ENCODE measurements at places on chromosomes 6 and 20. TPM values are rescaled to one million over a fixed set of nuclear protein-coding genes. Genes with fewer than 3 reads are reported as not detected.

The ZNF165 gene
- total RNA-seq: 0.99 TPM

The ADA gene
- 296 TPM for total RNA-seq

The BEND6 gene
- 1.1 TPM for total RNA-seq

The CRISP2 gene
- total RNA-seq: 0.05 TPM

The SRMS gene
- total RNA-seq: 0.05 TPM

The DCDC2 gene
- total RNA-seq: 0.19 TPM

The CNKSR3 gene
- total RNA-seq: 5.4 TPM

The TP53TG5 gene
- 0.24 TPM for total RNA-seq

DNA sequence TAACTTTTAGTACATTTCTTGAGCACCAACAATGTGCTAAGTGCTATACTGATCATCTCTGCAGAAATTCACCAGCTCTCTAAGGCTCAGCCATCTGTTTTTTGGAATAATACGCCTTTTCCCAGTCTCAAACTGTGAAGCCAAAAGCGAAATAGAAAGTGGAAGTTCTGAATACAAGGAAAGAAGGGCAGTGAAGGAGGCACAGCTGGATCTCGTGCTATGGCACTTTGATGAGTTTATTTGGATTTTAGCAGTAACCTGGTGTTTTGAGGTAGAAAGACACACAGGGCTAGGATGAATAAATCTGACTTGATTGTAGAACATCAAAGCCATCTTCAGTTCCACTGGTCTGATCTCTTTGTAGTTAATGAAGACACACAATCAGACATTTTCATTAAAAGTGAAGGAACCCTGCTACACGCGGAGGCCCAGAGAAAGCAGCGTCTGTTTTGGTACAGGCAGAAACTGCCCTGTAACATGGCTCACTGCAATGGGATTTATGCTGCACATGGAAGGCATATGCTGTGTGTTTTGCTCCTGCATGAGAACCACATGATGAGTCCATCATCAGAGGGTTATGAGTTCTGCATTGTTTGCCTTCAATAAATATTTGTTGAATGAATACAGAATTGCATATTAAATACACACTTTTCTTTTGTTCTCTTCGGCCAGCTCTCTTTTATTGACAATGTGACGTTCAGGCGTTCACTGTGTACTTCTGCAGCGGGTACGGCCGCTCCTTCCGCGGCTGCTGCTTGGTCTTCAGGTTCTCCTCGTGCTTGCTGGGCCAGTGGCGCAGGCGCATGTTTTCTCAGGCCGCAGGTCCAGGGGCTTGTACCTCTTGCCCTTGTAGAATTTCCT, 100.9 kb downstream of the PREP start:
- no peak for DNase-seq
- H3K4me1 ChIP-seq: no peaks in the 10 kb centered on the region
- no peak overlapping the region for H3K4me3 ChIP-seq
- H3K27me3 ChIP-seq: no peaks in the 10 kb centered on the region

- no peaks in the 10 kb centered on the region for H3K27me3 ChIP-seq
- no peaks in the 10 kb centered on the region for H3K36me3 ChIP-seq
- no peak for DNase-seq
- H3K4me3 ChIP-seq: no peak overlapping the region
- H3K4me1 ChIP-seq: no peaks in the 10 kb centered on the region
- H3K27ac ChIP-seq: no peak overlapping the region
Measured at GRCh38 chr6:61649845-61650244, 636.2 kb downstream of the KHDRBS2 start.

DNA sequence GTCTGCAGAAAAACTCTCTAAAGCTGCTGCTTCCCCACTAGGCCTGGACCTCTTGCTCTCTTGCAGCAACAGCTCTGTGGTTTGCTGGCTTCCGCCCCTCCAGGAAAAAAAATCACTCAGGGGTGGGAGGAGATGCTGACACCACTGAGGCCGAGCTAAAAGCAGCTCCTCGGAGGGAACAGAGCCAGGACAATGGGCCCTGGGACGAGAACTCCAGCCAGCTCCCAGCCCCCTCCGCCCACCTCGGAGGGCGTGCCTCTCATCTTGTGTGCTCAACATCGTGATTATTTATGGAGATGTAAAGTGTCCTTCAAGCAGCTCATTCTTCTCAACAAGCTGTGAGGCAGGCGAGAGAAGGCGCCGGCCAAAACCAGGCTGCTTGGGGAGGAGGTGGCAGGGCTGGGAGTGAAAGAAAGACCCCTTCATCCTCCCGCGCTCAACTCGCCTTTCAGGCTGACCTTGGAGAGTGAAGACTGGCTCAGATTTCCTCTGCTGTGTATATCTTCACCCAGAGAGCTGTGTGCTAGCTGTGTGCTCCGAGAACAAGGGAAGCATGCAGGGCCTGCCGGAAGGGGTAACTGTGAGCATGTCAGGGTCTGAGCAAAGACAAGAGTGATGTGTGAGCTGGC, 53.5 kb upstream of the LRFN2 start:
- H3K4me1 ChIP-seq: peaks cover 10% of the 10 kb centered on the region
- no peak for DNase-seq
- no peaks in the 10 kb centered on the region for H3K36me3 ChIP-seq
- no peak overlapping the region for H3K27ac ChIP-seq
- H3K27me3 ChIP-seq: no peaks in the 10 kb centered on the region

- H3K4me1 ChIP-seq: peaks cover 16% of the 10 kb centered on the region
- H3K36me3 ChIP-seq: no peaks in the 10 kb centered on the region
- no peak for DNase-seq
- no peak overlapping the region for H3K27ac ChIP-seq
- H3K27me3 ChIP-seq: no peaks in the 10 kb centered on the region
- H3K4me3 ChIP-seq: no peak overlapping the region
Measured at GRCh38 chr6:7042654-7043545, 64.9 kb upstream of the RREB1 start.

- H3K27ac ChIP-seq: no peak overlapping the region
- peaks cover 9% of the 10 kb centered on the region for H3K27me3 ChIP-seq
- no peak overlapping the region for H3K4me3 ChIP-seq
- no peak for DNase-seq
- no peaks in the 10 kb centered on the region for H3K36me3 ChIP-seq
- H3K4me1 ChIP-seq: no peaks in the 10 kb centered on the region
Measured at GRCh38 chr20:58723628-58723984, 31.0 kb downstream of the NPEPL1 start.

DNA sequence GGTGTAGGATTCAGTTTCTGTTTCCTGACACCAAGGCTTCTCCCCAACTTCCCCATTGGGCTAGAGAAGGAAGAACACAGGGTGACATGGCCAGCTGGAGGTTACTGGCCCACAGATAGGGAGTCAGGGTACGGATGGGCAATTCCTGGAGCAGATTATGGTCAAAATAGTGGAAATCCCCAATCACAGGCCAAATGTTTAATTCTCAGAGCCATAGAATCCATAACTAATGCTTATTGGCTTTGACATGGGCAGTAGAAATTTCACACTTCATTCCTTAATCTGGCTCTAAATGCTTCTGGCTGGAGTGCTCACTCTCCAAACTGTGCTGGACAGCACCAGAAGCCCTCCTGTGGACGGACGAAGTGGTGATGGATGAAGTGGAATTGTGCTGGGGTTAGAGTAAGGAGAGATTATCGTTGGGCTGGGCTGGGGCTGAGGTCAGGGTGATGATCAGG, 887 bp downstream of the SIGLEC1 start:
- H3K27me3 ChIP-seq: peaks cover 8% of the 10 kb centered on the region
- H3K4me1 ChIP-seq: no peaks in the 10 kb centered on the region
- H3K36me3 ChIP-seq: no peaks in the 10 kb centered on the region
- no peak overlapping the region for H3K27ac ChIP-seq

GRCh38 chr20:60104993-60105803, 147.0 kb downstream of the CDH26 start:
- no peak overlapping the region for H3K27ac ChIP-seq
- H3K27me3 ChIP-seq: no peaks in the 10 kb centered on the region
- no peak for DNase-seq
- H3K36me3 ChIP-seq: no peaks in the 10 kb centered on the region
- no peak overlapping the region for H3K4me3 ChIP-seq
